ENCODE measurements at places on chromosomes 4 and X.

DNA sequence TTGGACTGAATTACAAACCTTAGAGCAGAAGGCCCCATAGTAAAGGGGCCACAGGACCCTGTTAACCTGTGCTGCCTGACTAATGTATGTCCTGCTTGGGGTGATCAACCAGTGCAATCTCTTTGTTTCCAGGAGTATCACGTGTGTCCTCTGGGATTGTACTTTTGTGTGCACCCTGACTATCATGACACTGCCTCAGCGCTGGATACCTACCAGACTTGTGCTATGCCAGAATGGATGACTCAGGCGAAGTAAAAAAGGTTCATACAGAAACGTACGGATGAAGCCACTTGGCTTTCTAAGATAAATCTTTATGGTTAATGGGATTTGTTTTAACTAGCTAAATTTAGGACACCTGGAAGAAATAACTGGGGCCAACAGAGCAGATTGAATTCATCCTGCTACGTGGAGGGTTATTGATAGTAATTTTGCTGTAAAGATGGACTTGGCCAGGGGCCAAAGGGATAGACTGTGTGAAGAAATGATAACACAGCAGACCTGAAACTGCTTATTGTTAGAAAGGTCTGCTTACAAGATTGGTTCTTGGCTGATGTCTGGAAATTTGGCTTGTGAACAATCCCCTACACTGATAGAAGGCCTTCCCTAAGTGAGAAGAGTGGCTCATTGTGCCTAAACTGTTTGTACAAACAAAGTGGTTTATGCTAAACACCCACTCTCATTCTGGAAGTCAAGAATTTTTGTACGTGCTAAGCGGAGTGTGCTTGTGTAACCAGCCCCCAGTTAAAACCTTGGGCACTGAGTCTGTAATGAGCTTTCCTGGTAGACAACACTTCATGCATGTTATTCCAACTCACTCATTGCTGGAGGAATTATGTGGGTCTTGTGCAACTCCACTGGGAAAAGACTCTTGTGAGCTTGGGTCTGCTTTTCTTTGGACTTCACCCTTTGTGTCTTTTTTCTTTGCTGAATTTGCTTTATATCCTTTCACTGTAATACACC is 750.5 kb upstream of the HTR2C start:
- DNase-seq, result no peak

DNA sequence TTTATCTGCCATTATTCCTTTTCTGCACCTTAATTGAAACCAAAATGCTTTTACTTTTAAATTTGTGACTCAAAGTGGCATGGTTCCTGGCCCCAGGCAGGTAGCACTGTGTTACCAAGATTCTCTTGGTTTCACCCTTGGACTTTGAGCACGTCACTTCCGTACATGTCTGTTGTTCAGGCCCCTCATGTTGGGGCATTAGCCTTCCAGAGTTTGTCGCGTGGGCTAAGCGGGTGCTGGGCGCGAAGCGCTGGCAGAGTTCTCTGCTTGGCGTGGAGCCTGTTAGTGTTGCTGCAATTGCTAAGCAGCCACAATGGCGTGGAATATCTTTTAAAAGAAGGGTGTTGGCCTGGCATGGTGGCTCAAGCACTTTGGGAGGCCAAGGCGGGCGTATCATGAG is 14.0 kb upstream of the TADA2B start:
- no peak for DNase-seq

GRCh38 chrX:107700317-107700774 is 72.0 kb downstream of the PRPS1 start:
- no peak for DNase-seq

GRCh38 chrX:110944751-110945675 is 149.4 kb upstream of the CHRDL1 start:
- no peak for DNase-seq

GRCh38 chrX:150234126-150234525 is 129.0 kb upstream of the MAMLD1 start:
- no peak for DNase-seq

DNA sequence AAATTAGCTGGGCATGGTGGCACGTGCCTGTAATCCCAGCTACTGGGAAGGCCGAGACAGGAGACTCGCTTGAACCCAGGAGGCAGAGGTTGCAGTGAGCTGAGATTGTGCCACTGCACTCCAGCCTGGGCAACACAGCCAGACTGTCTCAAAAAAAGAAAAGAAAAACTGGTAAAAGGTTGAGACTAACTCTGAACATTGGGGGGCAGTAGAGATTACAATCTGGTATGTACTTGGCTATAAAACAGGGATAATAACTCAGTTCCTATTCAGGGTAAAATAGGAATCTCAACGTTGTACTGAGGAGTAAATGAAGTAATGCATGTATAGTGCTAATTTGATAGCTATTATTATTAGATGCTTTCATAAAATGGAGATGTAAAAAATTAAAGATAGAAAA is 12.5 kb upstream of the KLF8 start:
- DNase-seq, result no peak

- no peak for DNase-seq
Measured at GRCh38 chr4:1488831-1489638, 82.8 kb upstream of the NKX1-1 start.

DNA sequence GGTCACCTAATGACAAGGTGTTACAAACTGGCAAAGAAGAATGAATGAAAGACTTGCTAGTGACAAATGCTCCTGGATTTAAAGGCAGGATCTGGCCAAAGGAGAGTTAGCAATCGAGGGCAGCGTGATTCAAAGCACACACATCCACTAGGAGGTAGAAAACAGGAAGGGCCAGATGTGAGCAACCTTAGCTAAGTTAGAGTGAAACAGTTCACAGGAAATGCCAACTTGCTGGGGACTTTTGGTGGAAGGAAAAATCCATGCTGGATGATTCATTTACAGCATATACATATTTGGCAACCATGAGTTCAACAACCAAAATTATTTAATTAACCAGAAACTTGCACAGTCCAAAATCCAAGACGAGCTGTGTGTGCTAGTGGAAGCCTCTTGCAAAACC is 276.9 kb downstream of the PTTG2 start:
- no peak for DNase-seq

GRCh38 chr4:54661686-54662085 is 3.9 kb downstream of the KIT start:
- DNase-seq, result no peak

GRCh38 chr4:185625503-185625902 is 90.2 kb upstream of the PDLIM3 start:
- no peak for DNase-seq

DNA sequence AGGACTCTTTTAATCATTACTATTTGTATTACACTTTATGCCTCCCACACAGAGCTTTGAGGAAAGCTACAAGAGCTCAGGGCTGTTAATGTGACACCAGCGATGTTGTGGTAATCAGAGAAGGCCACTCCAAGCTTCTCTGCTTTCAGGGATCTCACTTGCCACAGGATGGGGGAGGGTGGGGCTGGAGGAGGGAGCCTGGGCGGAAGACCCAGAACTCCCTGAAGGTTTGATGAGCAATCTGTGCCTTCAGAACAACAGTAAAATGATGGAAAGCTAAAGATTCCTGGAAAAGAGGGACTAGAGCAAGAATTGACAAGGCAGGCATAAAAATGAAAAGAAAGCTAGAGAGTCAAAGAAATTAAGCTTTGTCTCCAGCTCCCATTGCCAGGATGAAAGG is 75.6 kb downstream of the MAML3 start:
- DNase-seq, result no peak

DNA sequence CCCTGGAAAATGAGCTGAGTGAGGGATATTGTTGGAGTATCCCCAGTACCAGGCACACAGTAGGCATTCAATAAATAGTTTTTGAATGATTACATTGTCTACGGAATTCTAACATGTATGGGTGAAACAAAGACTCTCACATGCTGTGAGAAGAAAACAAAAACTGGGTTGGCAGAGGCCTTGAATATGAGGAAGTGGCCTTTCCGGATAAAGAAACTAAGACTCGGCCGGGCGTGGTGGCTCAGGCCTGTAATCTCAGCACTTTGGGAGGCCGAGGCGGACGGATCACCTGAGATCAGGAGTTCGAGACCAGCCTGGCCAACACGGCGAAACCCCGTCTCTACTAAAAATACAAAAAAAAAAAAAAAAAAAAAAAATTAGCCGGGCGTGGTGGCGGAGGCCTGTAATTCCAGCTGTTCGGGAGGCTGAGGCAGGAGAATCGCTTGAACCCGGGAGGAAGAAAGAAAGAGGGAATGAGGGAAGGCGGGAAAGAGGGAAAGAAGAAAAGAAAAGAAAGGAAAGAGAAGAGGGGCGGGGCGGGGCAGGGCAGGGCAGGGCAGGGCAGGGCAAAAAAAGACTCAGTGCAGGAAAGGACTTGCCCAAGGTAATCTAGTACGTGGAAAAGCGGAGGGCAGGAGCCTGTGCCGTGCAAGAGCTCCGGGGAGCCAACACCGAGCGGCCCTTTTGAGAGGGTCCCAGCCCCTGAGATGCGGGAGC is 689 bp upstream of the TMA16 start:
- no peak for DNase-seq

DNA sequence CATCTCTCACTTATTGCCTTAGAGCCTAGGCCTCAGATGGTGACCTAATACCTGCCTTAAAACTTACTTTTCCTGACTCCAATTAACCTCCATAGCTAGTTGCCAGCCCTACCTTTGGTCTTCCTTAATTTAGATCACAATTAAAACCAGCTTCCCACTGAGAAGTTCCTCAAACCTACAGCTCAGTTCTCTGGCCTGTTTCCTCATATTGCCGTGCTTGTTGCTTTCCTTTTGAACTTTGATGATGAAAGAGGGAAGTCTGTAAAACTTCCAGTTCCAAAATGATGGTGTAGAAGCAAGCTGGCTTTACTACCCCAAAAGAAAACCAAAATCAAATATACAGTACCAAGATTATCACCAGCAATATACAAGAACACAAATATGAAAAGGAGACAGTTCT is 28.9 kb upstream of the CAMK2D start:
- DNase-seq, result no peak

DNA sequence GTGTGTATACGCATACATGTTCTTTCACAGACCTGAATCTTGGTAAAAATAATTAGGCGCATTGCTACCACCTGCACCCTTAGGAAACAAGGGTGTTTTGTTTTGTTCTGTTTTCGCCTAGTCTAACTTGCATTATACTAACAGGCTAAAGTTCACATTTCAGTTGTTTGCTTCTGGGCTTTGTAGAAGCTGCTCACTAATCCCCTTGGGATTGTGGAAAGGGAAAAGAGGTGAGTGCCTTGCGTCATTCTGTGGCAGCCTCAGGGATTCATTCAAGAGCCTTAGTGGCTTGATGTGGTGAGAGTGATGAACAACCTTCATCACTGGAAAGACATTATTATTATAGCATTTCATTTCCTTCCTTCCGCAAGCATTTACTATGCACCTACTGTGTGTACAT is 331.1 kb downstream of the ADGRL3 start:
- no peak for DNase-seq

GRCh38 chr4:84417997-84418709 is 80.9 kb downstream of the NKX6-1 start:
- no peak for DNase-seq

DNA sequence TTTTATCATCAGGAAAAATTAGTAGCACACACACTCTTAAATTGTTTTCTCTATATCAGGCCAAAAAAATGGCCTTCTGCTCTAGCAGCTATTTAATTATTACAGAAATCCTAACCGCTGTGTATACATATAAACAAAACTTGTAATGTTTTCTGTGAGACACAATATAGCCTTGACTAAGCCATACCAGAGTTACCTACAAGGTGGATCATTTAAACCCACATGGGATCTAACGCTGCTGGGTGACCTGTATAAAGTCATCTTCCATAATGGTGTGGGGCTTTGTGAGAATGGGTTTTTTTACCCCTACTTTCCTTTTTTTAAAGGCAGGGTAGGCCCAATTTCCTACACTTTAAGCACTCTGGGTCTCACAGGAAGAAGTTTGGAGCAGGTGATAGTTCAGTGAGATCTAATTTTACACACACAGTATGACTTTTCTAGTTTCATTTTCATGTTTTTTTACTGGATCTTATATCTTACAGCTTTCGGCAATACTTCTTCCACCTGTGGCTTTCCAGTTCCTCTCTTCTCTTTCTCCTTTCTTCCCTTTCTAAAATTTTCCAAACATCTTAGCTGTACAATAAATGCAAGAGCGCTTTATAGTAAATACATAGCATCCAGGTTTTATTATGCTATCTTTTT is 66.9 kb upstream of the MMAA start:
- DNase-seq, result no peak

DNA sequence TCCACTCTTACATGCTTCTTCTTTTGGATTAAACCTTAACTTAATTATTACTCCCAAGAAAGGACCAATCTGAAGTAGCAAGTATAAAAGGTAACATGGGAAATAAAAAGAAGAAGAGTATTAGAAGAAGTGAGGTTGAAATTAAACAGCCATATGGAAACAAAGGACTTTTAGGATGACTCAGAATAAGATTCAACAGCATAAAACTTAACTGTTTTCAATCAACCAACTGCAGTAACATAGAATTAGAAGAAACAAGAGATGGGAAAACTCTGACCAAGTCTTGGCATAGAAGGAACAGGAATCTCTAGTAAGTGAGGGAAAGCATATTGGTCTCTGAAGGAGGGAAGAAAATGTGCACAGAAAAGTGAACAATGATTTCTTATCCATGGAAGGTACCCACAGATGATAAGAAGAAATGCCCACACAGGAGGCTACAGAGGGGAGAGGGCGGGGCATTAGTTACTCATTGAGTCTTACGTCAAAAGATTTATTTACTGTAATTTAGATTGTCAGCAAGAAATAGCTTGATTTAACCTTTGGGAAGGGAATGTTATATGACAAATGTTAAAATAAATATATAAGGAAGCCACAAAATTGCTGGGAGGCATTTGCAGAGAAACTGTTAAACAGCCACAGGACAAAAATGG is 177.3 kb downstream of the BANK1 start:
- no peak for DNase-seq

- no peak for DNase-seq
Measured at GRCh38 chr4:105887508-105887907, 7.8 kb upstream of the NPNT start.

GRCh38 chr4:128379860-128380259 is 92.2 kb upstream of the PGRMC2 start:
- DNase-seq, result no peak

DNA sequence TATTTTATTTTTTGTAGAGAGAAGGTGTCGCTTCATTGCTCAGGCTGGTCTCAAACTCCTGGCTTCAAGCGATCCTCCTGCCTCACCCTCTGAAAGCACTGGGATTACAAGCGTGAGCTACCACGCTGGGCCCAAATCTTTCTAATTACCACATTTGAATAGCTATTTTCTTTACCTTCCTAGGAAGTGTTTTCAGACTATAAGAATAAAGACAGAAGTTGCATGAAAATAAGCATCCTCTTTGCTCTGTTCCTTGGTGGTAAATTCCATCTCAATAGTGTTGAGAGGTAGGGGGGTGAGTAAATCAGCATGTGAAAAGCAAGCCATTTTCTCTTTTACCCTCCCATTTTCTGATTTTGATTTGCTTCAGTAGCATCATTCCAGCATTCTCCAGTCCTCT is 122.4 kb downstream of the LARP7 start:
- no peak for DNase-seq

- DNase-seq, result no peak
Measured at GRCh38 chr4:104394406-104395167, 100.1 kb downstream of the CXXC4 start.

GRCh38 chr4:151166636-151167035 is 67.2 kb downstream of the RPS3A start:
- DNase-seq, result no peak

- no peak for DNase-seq
Measured at GRCh38 chrX:49960061-49960460, 37.7 kb downstream of the CLCN5 start.
